Stomach (tissue), 19 donors: ENCODE measurements at places on chromosomes 13 and 19. TPM values are rescaled to one million over a fixed set of nuclear protein-coding genes. Genes with fewer than 3 reads are reported as not detected.

DNA sequence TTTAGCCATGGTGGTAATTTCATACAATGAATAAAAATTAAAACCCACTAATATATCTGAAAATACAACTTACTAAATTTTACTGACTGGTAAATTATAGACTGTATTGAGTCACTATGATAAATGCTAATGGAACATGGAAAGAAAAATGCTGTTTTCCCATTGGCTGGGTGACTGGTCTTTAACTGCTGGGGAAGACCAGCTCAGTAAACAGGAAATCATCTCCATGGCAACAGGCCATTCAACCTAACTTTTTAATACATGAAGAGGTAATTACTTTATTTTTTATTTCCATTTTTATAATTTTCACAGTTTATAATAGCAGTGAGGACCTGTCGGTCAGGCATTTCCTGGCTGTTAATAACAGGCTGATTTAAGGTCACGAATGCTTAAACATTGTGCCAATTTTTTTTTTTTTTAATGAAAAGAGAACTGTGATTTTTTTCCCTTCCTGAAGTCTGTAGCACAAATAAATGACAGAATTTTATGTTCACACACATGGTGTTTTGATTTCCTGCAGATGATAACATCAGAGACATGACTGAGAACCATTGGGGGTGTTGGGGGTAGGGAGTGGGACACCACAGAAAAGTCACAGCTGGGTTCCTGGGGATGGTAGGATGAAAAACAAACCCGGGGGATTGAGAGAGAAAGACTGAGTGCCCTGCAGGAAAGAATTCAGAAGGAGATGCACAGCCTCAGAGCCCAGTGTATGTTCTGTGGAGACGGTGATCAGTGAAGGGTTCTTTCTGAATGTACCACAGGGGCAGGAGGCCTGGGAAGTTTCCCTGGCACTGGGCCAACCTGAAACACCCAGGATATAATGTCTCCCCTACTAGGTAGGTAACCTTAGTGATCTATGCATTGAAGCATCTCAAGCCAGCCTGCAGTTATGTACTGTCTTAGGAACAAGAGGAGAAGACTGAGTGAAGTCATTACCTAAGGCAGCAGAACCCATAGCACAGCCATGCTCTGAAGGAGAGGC, 297.1 kb downstream of the COG6 start:
- DNase-seq = no peak

- no peak for DNase-seq
Measured at GRCh38 chr13:94210816-94211215, 268.7 kb downstream of the DCT start.

DNA sequence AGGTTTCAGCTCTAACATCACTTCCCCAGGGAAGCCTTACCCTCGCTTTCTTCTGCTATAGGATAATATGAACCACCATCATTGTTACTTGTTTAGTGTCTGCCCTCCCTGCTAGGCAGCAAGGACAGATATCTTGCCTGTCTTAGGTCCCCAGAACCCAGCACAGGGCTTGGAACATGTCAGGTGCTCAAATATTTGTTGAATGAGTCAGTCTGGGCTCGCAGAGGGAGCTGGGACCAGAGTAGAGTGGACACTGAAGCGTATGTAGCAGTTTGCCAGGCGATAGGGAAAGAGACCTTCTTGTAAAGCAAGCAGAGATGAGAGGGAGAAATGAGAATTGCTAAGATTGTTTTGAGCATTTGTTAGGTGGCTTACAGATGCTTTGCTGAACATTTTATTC, 11.7 kb downstream of the BCKDHA start:
- peak; percentile 88 for DNase-seq

DNA sequence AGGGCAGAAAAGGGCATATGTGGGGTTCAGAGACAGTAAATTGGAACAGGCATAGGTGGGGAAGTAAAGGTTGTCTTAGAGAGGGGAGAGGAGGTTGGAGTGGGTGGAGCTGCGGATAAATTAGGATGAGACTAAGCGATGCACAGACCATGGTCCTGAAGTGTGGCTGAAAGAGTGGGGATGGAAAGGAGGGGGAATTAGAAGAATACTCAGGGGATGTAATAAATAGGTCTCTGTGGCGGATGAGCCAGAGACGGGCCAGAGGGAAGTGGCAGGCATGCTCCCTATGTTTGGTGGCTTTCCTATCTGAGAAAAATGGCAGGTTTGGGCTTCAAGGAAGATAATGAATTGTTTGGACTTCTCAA, 123.4 kb downstream of the OLFM4 start:
- no peak for DNase-seq

FUT3 gene
- 1.1 TPM for total RNA-seq

TMEM272 gene
- total RNA-seq = not detected

DNA sequence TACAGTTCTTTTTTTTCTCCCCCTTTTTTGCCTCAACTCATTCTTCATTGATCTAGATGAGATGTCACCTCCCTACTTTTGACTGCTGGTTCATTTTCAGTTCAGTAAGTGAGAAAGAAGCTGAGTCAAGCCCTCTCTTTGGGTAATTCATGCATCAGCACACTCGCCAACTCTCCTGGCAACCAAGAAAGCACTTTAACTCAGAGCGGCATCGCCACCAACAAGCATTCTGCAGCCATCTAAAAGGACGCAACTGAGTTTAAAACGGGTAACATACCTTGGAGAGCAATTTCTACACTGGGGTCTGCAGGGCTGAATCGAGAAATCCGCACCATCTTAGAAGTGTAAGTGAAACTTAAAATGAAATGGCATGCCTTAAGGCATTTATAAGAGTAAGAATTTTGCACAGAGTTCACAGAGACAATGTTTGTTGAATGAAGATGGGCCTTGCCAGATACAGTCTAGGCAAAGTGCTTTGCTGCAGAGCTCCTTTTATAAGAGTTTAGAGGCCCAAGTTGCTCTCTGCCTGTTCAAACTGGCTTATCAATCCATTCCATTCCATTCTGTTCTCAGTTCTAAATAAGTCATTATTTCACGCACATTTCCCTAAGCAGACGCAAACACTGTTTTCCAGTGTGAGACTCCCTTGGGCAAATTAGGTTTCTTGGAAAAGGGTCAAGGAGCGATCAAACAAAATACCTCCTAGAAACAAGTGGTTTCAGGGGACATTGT, 338.0 kb downstream of the ENOX1 start:
- DNase-seq = peak; percentile 20

C5AR1 gene
- 0.45 TPM for total RNA-seq

DNA sequence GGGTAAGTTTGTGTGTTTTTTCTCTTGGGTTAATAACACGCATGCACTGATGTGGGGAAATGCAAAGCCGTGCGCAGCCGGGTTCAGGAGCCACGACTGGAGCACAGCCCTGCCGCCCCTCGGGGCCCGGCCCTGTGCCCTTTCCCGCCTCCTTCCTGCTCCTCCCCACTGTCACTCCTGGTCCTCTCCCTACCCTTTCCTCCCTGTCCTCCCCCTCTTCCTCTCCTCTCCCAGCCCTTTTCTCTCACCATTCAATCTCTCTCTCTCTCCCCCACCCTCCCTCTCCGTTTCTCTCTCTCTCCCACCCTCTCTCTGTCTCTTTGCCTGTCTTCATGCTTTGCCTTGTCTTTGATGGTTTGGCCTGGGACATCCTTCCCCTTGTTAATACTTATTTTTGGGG, 27.2 kb downstream of the PLEKHJ1 start:
- DNase-seq = no peak

FXYD3 gene
- total RNA-seq = 704 TPM

- no peak for DNase-seq
Measured at GRCh38 chr19:7333198-7334118, 15.3 kb upstream of the ARHGEF18 start.

DNA sequence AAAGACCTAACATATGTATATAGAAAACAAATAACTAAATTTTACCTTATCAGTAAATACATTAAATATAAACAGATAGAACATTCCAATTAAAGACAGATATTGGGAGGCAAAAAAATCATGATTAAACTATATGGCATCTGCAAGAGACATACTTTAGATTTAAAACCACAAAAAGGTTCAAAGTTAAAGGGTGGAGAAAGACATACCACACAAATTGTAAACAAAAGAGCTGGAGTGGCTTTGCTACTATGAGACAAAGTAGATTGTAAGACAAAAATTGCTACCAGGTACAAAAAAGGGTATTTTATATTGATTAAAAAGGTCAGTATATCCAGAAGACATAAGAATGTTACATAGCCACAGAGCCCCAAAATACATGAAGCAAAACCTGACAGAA, 200.2 kb downstream of the KCNRG start:
- DNase-seq = no peak

FAM216B gene
- not detected for total RNA-seq

- DNase-seq = no peak
Measured at GRCh38 chr19:40889366-40889765, 7.3 kb upstream of the CYP2A7 start.

- DNase-seq = no peak
Measured at GRCh38 chr13:94115054-94115453, 364.4 kb downstream of the DCT start.

- DNase-seq = peak; percentile 85
Measured at GRCh38 chr19:47391510-47392223, 27.7 kb downstream of the MEIS3 start.

DNA sequence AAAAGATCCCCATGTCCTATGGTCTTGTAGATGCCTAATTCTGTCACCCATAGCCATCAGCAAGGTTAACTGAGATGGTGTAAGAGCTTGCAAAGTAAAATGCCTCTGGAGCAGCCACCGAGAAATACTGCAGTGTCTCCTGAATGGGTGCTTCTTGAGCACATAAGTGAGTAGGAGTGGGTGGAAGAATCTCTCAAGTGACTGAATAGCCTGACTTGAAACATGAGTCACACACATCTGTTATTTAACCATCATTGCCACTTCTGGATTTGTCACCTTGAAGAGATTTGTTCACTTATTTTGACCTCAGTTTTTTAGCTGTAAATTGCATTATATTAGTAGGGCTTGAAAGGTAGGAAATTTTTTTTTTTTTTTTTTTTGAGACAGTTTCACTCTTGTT, 2.3 kb downstream of the ZNF714 start:
- no peak for DNase-seq

DNA sequence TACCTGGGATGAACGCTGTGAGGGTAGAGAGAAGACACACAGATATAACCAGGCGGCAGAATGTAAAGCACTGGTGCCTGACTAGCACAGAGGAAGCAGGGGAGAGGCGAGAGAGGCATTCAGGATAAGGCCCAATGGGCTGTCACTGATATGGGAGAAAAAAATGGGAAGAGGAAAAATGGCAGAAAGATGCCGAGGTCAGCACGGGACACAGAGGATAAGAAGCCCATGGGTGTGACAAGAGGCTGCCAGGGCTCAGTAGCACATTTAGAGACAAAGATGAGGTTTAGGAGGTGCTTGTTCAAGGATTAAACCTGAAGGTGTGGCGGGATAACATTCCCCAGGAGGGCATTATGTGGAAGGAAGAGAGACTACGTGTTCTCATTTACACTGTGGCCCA, 5.6 kb downstream of the SMG9 start:
- DNase-seq = no peak

DNA sequence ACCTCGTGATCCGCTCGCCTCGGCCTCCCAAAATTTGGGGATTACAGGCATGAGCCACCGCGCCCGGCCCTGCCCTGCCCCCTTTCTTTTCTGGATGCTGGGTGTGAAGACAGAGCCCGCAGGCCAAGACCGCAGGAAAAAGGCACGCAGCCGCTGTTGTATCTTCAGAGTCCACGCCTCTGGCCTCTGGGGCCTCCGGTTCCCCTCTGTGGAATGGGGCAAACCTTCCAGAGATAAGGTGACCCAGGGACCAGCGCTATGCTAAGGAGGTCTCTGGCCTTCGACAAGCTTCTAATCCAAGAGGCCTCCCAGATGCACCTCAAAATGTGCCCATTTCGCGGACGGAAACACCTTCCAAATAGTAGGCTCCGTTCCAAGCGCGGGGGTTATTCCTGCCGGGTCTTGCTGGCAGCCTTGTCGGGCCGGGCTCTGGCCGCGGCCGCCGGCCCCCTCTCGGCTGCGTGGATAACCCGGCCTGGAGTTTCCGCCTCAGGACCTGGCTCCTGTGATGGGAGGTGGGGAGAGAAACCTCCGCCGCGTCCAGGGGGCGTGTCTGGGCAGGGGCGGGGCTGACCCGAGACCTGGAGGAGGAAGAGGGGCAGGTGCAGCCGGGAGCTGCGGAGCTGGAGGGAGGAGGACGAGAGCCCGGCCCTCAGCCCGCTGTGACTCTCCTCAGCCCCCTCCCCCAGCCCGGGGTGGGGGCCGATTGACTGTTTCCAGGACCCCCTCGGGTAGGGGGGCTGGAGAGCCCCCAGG, 13.1 kb downstream of the TJP3 start:
- DNase-seq = peak; percentile 98

DNA sequence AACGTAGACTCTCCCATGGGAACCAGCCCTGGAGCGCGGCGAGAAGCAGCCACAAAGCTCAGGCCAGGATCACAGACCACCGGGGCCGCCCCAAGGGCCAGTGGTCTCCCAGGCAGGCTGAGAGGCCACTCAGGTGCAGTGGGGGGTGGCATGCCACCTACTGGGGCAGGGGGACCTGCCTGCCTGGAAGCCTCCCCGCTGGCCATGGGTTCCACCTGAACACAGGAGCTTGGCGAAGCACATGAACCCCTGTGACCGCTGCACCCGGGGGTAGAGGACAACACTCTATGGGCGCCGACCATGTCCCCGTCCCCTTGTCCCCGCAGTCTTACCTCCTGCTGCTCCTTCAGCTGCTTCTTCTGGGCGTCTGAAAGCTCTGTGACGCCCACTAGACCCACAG, 6.8 kb upstream of the TM6SF2 start:
- DNase-seq = no peak

GRCh38 chr13:46893798-46894560, 2.9 kb downstream of the HTR2A start:
- DNase-seq = peak; percentile 91

GRCh38 chr13:110228936-110229904, 77.7 kb downstream of the COL4A1 start:
- DNase-seq = no peak

DNA sequence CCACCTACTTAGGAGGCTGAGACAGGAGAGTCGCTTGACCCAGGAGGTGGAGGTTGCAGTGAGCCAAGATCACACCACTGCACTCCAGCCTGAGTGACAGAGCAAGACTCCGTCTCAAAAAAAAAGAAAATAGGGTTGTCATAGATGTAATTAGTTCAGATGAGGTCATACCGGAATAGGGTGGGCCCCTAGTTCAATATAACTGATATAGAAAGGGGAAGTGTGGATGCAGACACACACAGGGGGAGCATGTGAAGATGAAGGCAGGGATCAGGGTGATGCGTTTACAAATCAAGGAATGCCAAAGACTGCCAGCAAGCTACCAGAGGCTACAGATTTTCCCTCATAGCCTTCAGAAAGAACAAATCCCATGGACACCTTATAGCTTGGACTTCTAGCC, 24.3 kb upstream of the EEF1AKMT1 start:
- no peak for DNase-seq

GRCh38 chr19:47283405-47284059, 8.8 kb downstream of the INAFM1 start:
- DNase-seq = no peak
